ENCODE measurements at places on chromosomes 7 and 10. TPM values are rescaled to one million over a fixed set of nuclear protein-coding genes. Genes with fewer than 3 reads are reported as not detected.

Gene VSTM2A
- total RNA-seq = 10.8 TPM

- no peak for DNase-seq
Observed at GRCh38 chr10:26857991-26858706, 2.6 kb downstream of the ABI1 start.

DNA sequence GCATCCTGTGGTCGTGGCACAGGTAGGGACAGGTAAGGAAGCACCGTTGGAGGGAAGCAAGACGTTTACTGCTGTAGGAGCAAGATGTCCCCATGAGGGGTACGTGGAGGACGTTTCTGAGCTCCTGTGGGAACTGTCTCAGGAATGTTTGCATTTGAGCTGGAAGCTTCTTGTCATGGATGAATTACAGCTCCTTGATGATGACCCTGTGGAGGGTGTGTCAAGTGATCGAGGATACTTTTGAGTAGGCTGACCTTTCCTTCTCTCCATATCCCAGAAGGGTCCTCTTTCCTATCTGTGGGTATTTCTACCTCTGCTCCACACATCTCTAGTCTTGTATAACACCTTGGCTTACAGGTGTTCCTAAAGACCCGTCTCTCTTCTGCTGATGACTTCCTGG lies 94.8 kb downstream of the PFKFB3 start:
- DNase-seq = no peak

DNA sequence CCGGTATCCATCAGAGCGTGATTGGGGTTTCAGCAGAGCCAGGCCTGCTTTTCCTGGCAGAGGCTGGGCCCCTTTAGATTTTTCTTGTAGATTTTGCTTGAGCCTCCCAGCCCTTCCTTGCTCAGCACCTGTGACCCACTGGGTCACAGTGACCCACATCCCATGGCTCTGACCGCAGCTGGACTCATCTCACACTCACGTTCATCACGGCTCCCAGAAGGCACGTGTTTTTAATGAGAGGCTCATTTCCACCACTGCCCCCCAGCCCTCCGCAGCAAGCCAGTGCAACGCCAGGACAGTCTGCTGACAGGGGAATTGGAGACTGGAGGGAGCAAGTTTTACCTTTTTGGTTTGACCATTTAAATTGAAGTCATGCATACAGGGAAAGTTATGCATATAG lies 155.7 kb downstream of the CUX1 start:
- DNase-seq = no peak

Gene CLRN3
- total RNA-seq = not detected

Gene C7orf33
- not detected for total RNA-seq

- DNase-seq = no peak
Observed at GRCh38 chr7:91357901-91358300, 93.7 kb downstream of the FZD1 start.

GRCh38 chr7:116332766-116333165 lies 122.4 kb downstream of the TES start:
- DNase-seq = no peak

- DNase-seq = no peak
Observed at GRCh38 chr7:116859323-116859722, 3.1 kb upstream of the CAPZA2 start.

GRCh38 chr7:35761871-35762677 lies 38.8 kb upstream of the SEPTIN7 start:
- DNase-seq = peak; percentile 87

- peak; percentile 56 for DNase-seq
Observed at GRCh38 chr10:21494191-21495001, 31.1 kb downstream of the SKIDA1 start.

DNA sequence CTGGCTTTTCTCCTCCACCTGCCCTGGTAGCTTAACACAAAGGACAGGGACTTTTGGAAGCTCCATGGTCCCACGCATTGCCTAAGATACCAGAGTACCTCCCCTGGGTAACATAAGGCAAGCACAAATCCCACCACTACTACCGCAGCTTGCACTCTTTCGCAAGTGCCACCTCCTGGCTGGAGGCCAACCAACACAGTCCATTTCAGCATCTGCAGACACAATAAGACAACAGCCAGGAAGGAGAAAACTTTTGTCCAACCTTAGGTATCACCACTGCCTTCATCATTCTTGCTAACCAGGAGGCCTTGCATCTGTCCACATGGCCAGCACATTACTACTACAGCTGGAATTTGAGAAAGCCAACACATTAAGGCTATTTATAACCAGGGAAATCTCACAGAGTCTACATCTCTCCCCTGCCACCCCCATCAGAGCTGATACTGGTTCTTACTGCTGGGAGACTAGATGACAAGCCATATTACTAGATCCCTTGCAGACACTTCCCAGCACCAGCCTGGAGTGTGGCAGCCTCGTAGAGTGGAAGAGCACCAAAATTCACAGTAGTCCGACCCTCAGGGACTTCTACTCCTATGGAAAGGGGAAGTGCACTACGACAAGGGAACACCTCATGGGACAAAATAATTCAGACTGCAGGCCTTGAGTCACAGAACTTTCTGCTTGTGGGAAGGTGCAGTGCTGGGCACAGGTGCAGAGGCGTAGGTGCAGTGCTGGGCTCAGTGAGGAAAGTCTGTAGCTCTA lies 39.8 kb upstream of the CDK13 start:
- no peak for DNase-seq

GRCh38 chr7:106039486-106040060 lies 72.5 kb downstream of the SYPL1 start:
- peak; percentile 80 for DNase-seq

DNA sequence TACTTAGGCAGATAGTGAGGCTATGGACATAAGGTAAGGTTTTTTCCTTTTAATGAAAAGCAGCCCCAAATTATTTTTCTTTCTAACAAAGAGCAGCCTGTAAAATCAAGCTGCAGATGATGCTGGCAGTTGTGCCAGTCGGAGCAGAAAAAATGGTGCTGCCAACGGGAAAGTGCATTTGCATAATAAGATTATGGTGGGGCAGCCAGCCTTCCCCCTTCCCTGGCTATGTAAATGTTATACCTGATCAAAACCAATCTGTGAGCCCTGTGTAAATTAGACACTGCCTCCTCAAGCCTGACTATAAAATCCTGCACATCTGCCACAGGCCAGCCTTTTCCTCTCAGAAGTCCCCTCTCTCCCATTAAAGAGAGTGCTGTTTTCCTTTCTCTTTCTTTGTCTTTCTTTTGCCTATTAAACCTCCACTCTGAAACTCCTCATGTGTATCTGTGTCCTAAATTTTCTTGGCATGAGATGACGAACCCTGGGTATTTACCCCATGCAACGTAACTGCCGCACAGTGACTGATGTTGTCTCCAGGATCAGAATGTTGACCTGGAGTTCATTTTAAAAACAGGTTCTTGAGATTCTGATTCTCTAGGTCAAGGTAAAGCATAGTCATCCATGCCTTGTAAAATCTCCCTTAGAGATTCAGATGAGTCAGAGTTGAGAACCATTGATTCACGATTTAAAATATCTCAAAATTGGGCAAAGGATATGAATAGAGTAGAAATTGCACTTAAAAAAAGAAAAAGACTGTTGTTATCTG lies 167.3 kb upstream of the C1GALT1 start:
- no peak for DNase-seq

DNA sequence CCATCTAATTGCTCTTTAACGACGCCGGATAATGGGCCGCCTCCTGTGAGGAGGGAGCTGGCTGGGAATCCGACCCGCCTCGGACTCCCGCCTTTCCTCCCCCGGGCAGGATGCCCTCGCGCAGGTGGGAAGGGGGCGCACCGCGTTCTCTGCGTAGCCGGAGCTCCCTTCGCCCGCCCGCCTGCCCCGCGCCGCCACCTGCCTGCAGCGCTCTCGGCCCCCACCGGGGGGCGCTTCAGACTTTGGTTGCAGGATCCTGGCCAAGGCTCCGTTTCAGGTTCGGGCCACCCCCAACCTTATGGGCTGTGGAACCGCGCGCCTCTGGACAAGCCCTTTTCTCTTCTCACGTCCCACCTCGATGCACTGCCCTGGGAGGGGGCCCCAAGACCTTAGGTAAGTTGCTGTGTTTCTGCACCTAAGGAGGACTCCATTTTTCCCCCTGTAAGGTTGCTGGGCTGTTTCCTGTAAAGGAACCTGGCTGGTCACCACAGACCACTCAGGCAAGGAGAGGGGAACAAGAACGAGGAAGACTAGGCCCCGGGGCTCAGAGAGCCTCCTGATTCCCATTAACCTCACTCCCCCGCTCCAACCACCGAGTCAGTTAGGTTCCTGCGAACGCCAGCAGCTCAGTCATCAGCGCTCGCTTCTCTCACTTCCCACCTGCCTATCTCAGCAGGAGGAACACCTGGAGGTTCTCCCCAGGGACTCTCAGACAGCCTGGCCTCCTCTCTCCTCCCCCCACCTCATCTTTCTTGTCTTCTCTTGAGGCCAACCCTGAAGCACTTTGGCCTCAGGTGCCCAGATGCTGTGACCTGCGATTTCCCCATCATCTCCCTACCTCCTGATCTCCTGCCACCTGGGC lies 11.3 kb upstream of the KAZALD1 start:
- no peak for DNase-seq

- no peak for DNase-seq
Observed at GRCh38 chr10:47326306-47326926, 4.2 kb downstream of the GDF2 start.

- no peak for DNase-seq
Observed at GRCh38 chr10:70967591-70968587, 79.5 kb upstream of the PCBD1 start.

GRCh38 chr7:77935652-77936348 lies 137.2 kb downstream of the PHTF2 start:
- DNase-seq = no peak

DNA sequence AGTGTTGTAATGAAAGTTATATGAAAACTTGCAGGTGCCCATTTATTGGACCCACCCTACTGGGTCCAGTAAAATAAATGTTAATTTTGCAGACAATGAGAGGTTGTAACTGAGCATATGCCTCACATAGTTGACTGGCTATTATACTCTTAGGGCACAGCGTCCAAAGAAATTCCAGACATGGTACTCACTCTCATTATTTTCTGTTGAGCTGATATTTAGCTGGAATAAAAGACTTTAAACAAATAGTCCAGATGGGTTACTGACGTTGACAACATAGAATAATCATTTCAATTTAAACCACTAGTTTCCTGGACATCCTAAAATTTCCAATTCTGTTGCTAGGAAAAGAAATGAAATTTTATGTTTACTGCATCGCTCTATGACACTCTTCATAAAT lies 174.5 kb downstream of the ZNF365 start:
- no peak for DNase-seq
